ENCODE measurements at places on chromosomes 2 and 18. TPM values are rescaled to one million over a fixed set of nuclear protein-coding genes. Genes with fewer than 3 reads are reported as not detected.

- DNase-seq, result no peak
These were observed 60.7 kb downstream of the SDC1 start for GRCh38 chr2:20164061-20164733.

- no peak for DNase-seq
These were observed 7.6 kb upstream of the METTL21A start for GRCh38 chr2:207632575-207633493.

DNA sequence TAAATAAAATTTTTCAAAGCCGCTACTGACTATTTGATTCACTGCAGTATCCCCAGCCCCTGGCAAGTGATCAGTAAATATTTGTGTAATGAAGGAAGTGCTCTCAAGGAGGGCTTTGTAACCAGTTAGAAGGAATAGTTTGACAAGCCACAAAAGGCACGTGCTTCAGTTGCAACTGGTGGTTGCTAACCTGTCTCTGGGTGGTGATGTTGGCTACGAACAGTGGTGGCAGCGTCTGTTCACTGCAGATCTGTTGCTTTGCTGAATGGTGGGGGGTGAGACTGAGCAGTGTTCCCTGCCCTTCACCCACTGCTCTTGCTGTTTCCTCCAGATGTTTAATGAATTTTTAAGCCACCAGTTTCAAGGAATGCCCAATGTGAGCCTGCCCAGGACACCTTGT lies 73.9 kb upstream of the SIX2 start:
- DNase-seq, result no peak

GRCh38 chr2:9280224-9280623 lies 73.6 kb downstream of the ASAP2 start:
- no peak for DNase-seq

GRCh38 chr2:175854129-175854528 lies 147.9 kb downstream of the LNPK start:
- DNase-seq, result no peak

- DNase-seq, result no peak
These were observed 9.1 kb downstream of the THNSL2 start for GRCh38 chr2:88179228-88179679.

GRCh38 chr2:43402002-43402401 lies 175.6 kb upstream of the ZFP36L2 start:
- DNase-seq, result no peak

DNA sequence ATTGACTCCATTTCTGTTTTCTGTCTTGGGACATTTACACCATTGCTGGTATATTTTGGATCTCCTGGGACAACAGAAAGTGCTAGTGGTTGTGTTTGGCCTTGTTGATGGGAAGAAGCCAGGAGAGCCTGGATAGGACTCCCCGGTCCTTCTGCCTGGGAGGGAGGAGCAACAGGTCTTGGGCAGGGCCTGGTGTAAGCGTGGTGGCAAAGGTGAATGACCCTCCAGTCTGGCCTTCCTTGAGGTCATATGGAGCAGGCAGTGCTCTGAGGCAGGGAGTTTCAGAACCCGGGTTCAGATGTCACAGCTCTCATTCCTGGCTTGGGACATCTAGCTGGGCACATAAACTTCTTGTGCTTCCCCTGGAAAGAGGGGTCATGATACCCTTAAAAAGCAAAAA lies 56.0 kb upstream of the RBM44 start:
- no peak for DNase-seq

GRCh38 chr2:128394007-128394730 lies 75.5 kb upstream of the HS6ST1 start:
- no peak for DNase-seq

- DNase-seq, result peak; percentile 68
These were observed 50.2 kb upstream of the SIGLEC15 start for GRCh38 chr18:45775241-45775676.

- no peak for DNase-seq
These were observed 462.3 kb downstream of the MEIS1 start for GRCh38 chr2:66897181-66897580.

DNA sequence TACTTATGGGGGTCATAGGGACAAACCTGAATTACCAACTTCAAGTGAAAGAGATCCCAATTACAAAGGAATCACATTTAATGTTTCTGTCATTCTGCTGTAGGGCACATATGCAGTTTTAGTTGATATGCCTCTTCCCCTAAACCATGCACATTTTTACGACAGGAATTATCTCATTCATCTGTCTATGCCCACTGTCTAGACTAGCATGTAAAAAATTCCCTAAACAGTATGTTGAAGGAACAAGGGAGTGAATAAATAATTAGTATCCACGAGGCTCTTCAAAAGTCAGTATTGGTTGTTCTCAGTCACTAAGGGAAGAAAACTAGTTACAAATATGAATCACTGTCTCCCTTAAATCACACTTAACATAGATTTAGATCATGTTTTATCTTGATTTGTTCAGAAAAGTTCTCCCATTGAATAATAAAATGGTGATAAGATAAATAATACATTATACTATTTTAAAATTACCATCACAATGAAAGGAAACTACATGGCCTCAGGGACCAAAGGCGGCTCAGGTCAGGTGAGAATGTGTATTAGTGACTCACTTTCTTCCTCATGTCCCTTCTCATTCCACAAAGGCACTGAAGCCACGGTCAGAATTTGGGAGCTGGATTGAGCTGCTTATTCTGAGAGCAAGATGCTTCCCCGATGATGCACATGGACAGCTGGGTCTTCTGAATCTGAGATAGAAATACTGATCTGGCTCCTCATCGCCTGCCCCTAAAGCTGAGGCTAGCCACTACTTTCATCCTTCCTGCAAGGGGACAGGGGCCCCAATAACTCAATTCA lies 29.1 kb downstream of the DYM start:
- DNase-seq, result no peak

- DNase-seq, result no peak
These were observed 183.1 kb downstream of the PTPRM start for GRCh38 chr18:7750095-7750663.

DNA sequence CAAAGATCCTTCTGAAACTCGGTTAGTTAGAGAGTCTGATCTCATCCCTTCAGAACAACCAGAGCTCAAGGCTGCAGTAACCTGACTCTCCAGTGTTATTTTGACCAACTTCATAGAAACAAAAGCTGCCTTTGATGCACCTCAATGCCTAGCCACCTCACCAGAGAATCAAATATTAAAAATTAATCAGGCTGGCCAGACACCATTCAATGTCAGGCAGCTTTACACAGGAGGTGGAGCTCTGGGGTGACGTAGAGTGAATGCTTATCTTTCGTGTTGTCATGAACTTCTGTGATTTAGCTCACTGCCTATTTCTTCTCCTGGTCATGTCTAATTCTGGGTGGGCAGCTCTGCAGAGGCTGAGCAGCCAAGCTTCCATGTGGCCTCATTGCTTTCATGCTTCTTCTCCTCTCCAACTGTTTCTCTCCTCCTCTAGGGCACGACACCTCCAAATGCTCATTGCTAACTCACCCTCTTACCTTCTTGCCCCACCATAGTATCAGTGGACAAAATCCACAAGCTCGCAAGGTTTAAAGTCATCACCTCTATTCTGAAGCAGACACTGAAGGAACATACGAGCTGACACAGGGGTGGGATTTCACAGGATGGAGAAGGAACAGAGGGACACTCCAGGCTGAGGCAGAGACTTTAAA lies 39.4 kb downstream of the AAK1 start:
- DNase-seq, result no peak

DNA sequence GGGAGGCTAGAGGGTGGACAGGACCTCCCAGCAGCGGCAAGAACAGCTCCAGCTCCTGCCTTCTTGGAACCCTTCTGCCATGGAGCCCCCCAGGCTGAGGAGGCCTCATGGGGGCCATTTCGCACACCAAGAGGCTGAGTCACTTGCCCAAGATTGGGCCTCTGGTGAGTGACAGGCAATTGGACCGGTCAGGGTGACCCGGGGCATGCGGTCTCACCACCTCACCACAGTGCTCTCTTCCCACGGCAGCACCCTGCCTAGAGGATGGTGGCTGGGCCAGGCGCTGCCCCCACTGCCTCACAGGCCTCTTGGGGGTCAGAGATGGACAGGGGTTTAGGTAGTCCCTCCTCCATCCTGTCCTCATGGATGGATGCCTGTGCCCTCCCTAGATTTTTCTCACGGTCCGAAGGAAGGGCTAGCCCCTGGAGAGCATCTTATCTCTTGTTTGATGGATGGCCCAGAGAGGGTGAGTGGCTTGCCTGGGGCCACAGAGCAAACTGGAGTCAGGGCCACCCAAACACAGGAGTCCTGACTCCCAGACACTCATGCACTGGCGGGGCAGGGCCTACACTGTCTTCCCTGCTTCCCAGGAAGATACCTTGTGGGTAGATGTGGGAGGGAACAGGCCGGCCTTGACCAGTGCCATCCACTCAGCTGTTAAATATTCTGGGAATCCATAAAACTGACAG lies 119.2 kb downstream of the INHBB start:
- no peak for DNase-seq

- DNase-seq, result no peak
These were observed 12.0 kb downstream of the CDH2 start for GRCh38 chr18:28164771-28165483.

DNA sequence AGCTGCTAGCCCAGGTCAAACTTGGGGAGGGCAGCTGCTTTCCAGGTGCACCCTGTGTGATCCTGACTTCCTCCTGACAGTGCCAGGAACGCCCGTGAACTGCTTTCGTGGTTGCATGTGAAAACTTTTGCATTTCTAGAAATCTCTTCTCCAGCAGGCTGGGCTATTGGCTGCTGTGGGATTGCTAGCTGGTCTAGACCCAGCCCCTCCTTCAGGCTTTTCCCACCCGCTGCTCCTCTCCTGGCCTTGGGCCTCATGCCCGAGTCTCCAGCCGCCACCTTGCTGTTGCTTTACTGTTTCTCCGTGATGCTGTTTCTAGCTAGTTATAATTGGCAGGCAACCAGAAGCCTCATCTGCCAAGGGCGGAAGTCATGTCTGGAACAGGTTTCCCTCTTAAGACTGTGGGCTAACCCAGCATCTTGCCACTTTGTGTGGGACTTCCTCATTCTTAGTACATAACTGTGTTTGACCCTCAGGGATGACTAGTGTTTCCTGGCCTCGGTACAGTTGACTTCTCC lies 27.0 kb upstream of the MGAT4A start:
- DNase-seq, result peak; percentile 27

- no peak for DNase-seq
These were observed 670 bp downstream of the KCNIP3 start for GRCh38 chr2:95297639-95298395.

DNA sequence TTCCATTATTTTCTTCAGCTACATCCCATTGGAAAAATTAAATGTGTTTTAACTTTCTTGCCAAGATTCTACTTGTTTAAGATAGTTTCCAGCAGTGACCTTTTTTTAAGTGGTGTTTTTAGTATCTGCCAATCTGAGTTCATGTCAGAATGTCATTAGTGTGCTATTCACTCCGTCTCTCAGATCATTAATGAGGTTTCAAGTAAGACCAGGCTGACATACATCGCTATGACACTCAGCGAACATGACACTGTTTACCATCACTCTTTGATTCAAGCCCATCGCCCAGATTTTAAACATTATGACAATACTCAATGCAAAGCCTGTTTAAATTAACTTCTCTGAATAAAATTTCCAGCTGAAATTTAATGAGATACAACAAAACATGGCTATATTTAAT lies 272.0 kb upstream of the KYNU start:
- DNase-seq, result no peak

- DNase-seq, result no peak
These were observed 42.2 kb upstream of the THOC1 start for GRCh38 chr18:310042-310441.

- DNase-seq, result no peak
These were observed 126.9 kb upstream of the DLGAP1 start for GRCh38 chr18:4581966-4582365.

DNA sequence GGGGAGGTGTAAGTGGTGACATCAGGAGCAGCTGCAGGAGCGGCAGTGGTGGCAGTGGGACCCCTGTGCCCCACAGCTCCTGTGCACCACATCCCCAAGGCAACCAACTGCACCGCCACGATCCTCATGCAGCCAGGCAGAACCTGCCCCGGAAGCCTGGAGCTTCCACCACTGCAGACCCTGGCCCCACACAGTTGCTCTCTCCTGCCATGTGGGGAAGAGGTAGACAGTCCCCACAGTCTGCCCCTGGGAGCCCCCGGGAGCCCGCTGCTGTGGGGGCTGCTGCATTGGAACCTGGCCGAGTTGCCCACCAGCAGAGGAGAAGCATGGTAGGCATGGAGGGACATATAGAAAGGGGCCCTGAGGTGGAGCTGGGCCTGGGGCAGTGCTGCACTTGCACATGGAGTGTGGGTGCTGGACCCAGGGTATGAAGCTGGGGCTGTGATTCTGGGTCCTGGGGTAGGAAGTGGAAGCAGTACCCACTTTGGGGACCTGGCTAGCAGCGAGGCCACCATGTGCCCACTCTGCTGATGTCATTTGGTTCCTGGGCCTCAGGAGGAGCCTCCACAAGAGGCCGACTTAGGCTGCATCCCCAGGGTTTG lies 623.3 kb upstream of the LRRTM4 start:
- DNase-seq, result no peak

GRCh38 chr2:236209535-236209934 lies 41.3 kb upstream of the GBX2 start:
- DNase-seq, result no peak

- DNase-seq, result no peak
These were observed 124.7 kb downstream of the ICOS start for GRCh38 chr2:204061241-204061640.

GRCh38 chr2:205408696-205409095 lies 273.6 kb upstream of the NRP2 start:
- DNase-seq, result no peak

DNA sequence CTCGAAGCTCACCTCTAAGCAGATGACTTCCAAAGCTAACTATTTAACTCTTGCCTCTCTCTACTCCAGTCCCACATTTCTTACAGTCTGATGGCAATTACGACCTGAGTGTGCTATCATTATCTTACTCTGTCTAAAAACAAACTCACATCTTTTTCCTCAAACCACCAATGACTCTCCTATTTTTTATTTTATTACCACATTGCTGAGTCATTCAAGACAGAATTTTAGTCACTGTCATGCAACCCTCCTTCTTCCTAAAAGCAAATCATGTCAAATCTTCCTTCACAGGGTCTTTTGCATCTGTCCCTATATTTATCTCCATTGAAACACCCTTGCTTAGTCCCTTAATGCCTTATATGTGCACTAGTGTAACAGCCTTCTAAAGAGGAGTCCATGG lies 34.6 kb upstream of the C2orf15 start:
- DNase-seq, result no peak

MOGAT1 gene
- not detected for polyA plus RNA-seq

RESP18 gene
- not detected for polyA plus RNA-seq

SGO2 gene
- 12.7 TPM for polyA plus RNA-seq

SPP2 gene
- polyA plus RNA-seq, result not detected

ALKAL2 gene
- polyA plus RNA-seq, result 5.8 TPM

C2orf66 gene
- 0.22 TPM for polyA plus RNA-seq

MYO3B gene
- 6.6 TPM for polyA plus RNA-seq

CSRNP3 gene
- 10.5 TPM for polyA plus RNA-seq

C2orf81 gene
- 9.6 TPM for polyA plus RNA-seq

Data from renal cortex interstitium (tissue), 15 donors.